Myocyte (in vitro differentiated cells): ENCODE measurements at places on chromosomes 4 and X.

- DNase-seq = peak; percentile 51
Measured at GRCh38 chr4:169117591-169118081, 107.6 kb upstream of the CBR4 start.

GRCh38 chr4:82583897-82584587 is 22.3 kb upstream of the TMEM150C start:
- no peak for DNase-seq

GRCh38 chr4:25927361-25928195 is 13.6 kb downstream of the SMIM20 start:
- no peak for DNase-seq

DNA sequence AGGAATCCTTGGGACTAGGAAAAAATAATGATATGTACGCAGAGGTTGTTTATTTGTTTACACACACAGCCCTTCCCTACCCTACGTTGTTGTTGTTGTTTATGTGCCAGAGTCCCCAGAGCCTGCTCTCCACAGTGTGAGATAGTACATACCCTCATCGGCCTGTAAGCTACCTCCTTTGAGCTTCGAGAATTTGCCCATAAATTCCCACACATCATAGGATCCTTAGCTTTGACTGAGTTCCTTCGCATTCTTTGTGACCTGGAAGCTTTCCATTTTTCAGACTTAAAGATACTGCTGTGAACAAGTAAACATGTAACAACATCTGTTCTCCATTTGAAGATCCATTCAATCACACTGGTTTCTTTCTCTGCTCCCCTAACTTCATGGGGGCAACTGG is 114.5 kb downstream of the IRF2 start:
- DNase-seq = no peak

DNA sequence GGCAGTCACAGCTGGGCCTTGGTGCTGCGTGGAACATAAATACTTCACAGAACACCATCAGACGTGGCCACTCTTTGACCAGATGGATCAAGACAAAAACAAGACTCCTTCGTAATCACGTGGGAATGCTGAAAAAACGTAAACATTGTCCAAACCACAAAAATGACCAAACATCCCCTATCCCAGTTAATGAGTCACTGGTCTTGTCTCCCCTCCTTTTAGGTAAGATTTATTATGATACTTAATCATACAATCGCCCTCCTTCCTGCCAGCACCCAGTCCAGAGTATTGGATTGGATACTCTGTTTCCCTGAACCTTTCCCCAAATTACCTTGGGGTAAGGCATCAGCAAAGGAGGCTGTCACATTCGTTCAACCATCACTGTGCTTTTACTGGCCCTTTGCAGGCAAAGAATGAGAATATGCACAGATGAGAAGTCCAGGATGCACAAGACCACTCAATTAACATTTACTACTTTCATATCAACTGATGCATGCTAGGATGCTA is 601 bp upstream of the TCEANC start:
- peak; percentile 52 for DNase-seq

DNA sequence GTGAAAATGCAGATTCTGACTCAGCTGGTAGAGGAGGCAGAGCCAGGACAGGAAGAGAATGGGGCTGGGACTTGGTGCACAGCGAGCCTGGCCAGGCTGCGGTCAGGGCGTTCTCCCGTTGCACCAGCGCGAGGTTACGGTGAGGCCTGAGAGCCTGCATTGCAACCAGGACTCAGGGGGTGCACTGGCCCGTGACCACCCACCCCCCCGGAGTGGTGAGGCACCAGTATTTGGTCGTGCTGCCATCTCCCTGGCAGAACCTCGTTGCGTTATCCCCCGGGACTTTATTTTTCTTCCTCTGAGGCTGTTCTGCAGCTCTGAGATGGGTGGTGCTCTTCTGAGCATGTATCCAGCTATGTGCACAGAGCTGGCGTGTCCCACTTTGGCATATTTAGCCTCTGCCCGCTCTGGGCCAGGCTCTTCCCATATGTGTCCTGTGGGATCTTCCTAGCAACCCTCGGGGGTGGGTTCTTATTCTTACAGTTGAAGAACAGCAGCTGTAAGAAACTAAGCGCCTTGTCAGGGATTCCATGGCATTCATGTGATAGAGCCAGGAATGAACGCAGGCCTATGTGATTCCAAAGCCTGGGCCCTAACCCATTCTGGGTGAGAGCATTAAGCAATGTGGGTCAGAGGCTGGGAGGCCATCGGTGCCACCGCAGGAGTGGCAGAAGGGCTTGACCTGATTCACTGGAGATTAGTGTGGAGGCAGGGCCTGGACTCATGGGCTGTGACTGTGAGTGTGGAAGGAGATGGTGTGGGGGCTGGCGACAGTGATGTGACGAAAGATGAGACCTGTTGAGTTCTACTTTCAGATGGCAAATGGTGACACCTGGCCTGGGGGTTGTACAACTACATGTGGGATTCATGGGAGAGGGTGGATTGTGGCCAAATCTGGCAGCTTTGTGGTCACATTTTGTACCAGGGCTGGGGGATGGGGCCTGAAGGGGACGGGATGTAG is 3.1 kb downstream of the TADA2B start:
- peak; percentile 78 for DNase-seq

GRCh38 chr4:124943938-124944337 is 231.4 kb upstream of the ANKRD50 start:
- DNase-seq = no peak

- no peak for DNase-seq
Measured at GRCh38 chr4:179751669-179752068, 2309.4 kb upstream of the AGA start.

DNA sequence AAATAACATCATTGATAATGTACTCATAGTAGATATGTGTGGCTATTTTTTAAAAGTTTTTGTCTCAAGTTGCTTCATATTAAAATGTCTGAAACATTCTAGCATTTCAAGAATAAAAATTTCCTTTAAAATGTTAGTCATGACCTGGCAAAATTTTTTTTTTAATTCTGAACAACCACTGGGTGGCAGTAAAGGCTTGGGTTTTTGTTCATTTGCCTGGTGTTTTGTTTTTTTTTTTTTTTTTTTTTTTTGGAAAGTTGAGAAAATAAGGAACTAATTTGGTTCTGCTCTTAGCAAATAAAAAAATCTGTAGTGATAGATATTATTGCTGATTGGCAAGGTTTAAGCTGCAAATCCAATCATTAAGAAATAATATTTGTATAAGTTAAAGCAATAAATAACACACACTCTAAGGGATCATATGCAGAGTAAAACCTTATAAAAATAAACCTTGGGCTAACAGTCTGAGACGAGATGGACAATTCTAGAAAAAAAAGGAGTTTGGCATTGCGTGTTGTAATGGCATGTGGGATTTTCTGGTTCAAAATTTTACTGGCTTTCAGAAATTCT is 81.4 kb downstream of the CEP44 start:
- peak; percentile 63 for DNase-seq

- DNase-seq = no peak
Measured at GRCh38 chr4:17898553-17899055, 87.8 kb downstream of the NCAPG start.

- DNase-seq = no peak
Measured at GRCh38 chr4:8400632-8401325, 39.7 kb downstream of the ACOX3 start.

GRCh38 chr4:124155239-124155638 is 557.3 kb downstream of the ANKRD50 start:
- DNase-seq = no peak

DNA sequence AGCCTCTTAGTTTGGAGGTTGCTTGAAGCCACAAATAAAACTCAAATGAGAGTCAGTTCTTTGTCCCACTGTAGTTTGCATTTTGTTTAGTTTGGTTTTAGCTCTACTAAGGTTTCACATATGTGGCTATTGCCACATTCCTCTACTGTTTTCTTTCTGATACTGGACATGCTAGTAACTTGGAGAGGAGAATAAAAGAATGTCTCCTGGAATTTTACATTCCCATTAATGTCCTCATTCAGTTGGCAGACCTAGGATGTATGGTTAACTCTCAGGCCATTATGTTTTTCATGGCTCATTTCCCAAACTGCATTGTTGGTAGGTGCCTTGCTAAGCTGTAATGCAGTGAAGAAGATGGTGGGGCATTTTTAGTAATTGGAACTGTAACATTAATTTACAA is 29.9 kb downstream of the UPRT start:
- DNase-seq = peak; percentile 3

GRCh38 chr4:38014421-38014852 is 54.2 kb downstream of the PTTG2 start:
- no peak for DNase-seq

GRCh38 chrX:39140581-39140980 is 339.3 kb downstream of the MID1IP1 start:
- DNase-seq = no peak

- peak; percentile 1 for DNase-seq
Measured at GRCh38 chrX:47091149-47091775, 13.0 kb downstream of the RGN start.

- DNase-seq = peak; percentile 48
Measured at GRCh38 chrX:131734621-131735020, 190.7 kb downstream of the OR13H1 start.

DNA sequence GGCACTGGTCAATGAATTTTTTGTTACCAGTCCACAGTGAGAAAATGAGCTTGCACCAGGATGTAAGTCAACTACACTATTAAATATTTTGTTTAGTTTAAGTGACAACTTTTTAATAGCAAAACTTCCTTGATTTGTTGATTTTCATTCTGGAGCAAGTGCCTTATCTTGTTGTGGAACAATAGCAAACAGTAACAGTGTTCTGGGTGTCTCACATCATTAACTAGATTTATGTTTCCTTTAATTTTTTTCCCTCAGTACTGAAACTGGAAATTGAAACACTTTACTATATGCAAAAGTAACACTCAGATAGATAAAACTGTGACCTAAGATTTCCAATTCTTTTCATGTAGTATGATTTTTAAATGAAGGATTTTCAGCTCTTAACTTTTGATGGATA is 80.1 kb downstream of the GALNT7 start:
- DNase-seq = no peak

GRCh38 chr4:138275963-138276621 is 33.9 kb upstream of the SLC7A11 start:
- peak; percentile 77 for DNase-seq

GRCh38 chrX:69138118-69138390 is 27.2 kb downstream of the PJA1 start:
- DNase-seq = no peak

- DNase-seq = no peak
Measured at GRCh38 chr4:60913002-60913401, 287.1 kb upstream of the ADGRL3 start.

DNA sequence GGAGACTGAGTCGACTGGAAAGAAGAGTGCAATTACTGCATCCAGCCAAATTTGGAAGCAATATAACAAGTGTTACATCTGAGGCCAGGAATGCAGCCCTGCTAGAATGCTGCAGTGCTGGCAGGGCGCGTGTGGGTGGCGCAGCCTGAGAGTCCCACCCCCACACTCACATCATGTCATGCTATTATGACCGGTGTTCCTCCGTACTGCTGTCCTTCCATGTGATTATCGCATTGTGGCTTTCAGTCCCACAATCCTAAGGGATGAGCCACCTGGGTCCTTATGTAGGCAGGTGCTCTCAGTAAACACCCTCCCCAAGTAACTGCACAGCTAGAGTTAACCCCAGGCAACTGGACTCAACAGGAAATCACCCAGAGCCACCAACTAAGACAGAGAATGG is 122.6 kb upstream of the CPEB2 start:
- peak; percentile 35 for DNase-seq

GRCh38 chr4:90237751-90238530 is 110.7 kb downstream of the CCSER1 start:
- DNase-seq = no peak

- DNase-seq = peak; percentile 93
Measured at GRCh38 chr4:53055274-53055673, 193.2 kb downstream of the RASL11B start.

DNA sequence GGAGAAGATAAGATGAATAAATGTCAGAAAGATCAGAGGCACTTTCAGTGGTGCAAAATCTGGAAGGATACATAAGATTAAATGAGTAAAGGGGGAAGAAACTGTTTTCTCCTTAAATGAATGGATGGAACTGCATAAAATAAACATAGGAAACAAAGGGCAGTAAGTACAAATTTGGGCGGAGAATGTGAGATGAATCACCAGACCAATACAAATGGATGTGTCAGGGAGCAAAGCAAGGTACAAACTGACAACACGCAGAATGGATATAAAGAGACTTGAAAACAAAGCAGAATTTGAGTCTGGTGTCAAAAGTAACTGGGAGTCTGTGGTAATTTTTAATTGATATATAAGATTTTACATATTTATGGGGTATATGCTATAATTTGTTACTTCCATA is 175.3 kb upstream of the PCDH18 start:
- DNase-seq = no peak

GRCh38 chr4:6568689-6569332 is 6.2 kb upstream of the MAN2B2 start:
- peak; percentile 46 for DNase-seq

DNA sequence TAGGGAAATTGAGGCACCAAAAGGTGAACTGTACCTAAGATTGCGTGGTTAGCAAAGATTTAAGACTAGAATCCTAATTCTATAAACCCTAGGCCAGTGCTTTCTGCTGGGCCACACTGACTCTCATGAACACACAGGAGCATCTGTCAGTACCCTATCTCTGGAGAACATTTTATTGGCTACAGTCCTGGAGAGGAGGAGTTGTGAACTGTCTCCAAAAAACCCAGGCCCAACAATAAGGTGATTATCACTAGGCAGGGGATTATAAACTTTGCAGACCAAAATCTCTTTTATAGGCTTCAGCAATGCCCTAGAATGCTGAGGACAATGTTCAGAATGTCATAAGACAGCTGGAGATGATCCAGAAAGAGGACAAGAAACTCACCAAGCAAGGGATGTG is 24.1 kb downstream of the OPHN1 start:
- peak; percentile 28 for DNase-seq

GRCh38 chrX:30577362-30577991 is at the start of gene TASL:
Gene TASL, minus strand, starts transcription at chrX:30577766. Its CDS starts 17,411 bp downstream, at chrX:30560355.
- DNase-seq = no peak

DNA sequence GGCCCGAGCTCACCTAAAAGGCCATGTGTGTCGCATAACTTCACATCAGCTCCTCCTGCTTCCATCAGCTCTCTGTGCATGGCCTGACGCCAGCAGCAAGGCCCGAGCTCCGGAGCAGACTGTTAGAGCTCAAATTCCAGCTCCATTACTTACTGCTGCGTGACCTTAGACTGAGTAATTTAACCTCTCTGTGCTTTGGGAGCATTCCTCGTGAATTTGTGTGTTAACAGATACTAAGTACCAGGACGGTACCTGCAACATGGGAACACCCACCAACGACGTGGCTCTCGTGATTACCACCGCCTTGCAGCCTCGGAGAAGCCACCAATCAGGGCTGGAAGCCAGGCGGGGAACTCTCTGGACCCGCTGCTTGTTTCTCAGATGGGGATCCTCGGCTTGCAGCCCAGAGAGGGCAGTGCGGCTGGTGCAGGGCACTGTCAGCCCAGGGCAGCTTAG is 12.9 kb downstream of the LETM1 start:
- peak; percentile 63 for DNase-seq

GRCh38 chr4:92304606-92305005 is 840 bp downstream of the GRID2 start:
- DNase-seq = peak; percentile 3

- DNase-seq = peak; percentile 20
Measured at GRCh38 chrX:33725535-33726210, 406.4 kb downstream of the FAM47A start.
